ENCODE measurements at places on chromosomes 5 and 9.
A peak's percentile ranks its signal among the peaks of the same experiment; 100 is the strongest.

DNA sequence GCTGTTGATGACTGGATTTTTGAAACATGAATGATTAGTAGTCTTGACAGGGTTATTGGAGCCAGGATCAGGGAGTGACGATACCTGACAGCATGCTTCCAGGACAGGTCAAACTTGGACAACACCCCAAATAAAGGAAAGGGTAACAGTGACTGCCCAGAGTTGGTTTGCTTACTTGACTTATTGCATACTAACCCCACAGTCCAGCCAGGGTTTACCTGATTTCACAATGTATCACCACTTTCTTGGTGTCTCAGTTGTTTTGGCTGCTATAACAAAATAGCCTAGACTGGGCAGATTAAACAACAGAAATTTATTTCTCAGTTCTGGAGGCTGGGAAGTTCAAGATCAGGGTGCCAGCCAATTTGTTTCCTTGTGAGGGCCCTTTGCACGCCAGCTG, 301.0 kb upstream of the VLDLR start:
- DNase-seq: no peak

- DNase-seq: no peak
Observed at GRCh38 chr5:149202910-149203451, 61.7 kb downstream of the ABLIM3 start.

- DNase-seq: no peak
Observed at GRCh38 chr5:81427566-81427965, 33.6 kb upstream of the ACOT12 start.

- no peak for DNase-seq
Observed at GRCh38 chr9:93128715-93129224, 5.3 kb downstream of the NINJ1 start.

- no peak for DNase-seq
Observed at GRCh38 chr9:32395510-32396216, 11.2 kb downstream of the ACO1 start.

GRCh38 chr9:27426511-27427271, 97.4 kb upstream of the IFNK start:
- DNase-seq: no peak

DNA sequence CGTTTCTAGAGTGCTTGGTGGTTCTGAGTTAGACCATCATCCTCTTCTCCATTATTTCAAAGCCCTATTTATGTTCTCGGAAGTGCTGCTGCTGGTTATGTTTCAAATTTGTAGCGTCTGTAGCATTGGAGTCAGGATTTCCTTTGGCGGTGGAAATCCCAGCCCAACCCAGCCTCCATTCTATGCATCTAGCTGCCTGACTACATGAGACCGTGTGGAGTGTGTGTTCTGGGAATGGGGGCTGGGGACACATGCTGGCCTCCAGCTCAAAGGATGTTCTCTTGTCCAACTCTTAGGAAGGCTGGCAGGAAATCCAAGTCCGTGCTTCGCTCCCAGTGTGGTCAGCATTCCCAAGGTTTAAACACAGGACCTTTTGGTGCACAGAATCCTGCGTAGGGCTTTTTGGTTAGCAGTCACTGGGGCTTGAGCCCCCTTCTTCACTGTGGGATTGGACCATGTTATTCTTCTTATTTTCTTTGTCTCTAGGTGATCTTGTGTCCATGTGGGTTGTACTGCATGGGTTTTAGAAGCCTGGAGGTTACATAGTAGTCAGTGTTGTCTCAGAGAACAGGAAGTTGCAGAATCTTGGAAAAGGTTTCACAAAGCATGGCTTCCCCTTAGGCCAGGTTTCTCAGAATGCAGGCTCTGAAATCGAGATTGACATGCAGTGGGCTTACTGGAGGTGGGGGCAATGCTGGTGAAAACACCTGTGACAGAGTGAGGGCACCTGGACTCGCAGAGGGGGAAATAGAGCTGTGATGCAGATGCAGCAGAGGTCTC, 132.2 kb downstream of the ARHGAP26 start:
- DNase-seq: no peak

GRCh38 chr5:128537221-128537999, 635 bp downstream of the FBN2 start:
- no peak for DNase-seq

GRCh38 chr5:143435210-143435657, 31.7 kb upstream of the NR3C1 start:
- peak; percentile 69 for DNase-seq

DNA sequence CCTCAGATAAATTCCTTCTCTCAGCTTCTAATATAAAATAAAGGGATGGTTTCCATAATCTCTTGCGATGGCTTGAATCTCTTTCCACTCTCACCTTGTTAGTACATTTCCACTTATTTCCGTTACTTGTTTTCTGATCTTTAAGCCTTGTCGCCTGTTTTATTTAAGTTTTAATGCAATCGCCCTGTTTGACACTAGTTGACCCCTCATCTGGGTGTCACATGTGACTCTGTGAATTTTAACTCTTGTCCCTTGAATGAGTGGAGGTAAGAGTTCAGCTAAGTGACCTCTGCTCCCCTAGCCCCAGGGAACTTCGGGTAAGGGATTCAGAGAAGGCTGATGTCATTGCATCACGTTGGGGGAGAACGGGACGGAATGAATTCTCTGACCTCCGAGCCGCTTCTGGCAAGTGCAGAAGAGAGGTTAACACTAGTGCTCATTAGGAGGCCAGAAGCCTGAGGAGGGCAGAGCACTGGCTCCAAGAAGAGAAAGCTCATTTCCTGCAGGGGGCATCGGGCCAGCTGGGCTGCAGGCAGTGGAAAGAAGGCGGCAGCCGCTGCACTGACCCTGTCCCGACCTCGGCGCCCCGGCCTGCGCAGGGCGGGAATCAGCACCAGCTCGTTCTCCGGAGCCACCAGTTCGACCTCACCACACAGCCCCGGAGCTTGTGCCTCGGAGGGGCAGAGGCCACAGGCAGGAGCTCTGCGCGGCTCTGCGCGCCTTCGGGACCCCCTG, 569 bp downstream of the HINT2 start:
- DNase-seq: peak; percentile 64

DNA sequence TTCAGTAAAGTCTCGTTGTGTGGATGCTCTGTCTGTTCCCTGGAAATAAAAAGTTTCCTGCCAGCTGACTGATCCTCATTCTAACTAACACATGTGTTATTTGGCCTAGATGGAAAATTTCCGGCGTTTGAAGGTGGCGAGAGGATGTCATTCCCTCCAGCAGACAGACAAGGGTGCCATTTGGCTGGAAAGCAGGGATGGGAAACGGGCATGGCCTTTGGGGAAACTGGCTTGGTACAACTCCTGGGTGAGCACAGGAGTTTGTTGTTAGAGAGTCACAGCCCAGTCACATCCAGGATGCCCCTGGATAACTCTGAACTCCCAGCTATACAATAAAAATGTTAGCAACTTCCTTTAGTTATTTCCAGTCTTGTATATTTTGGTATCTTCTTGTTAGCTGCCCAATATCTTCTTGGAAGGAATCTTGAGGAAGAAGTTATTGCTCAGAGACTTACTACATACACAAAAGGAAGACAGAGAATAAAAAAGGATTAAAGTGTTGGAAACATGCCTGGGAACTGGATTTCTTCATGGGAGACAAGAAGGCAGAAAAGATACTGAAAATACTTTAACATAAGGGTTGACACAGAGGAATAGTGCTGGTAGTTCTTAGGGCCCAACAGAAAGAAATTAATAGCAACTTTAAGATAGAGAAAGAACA, 41.9 kb downstream of the TEK start:
- DNase-seq: no peak

DNA sequence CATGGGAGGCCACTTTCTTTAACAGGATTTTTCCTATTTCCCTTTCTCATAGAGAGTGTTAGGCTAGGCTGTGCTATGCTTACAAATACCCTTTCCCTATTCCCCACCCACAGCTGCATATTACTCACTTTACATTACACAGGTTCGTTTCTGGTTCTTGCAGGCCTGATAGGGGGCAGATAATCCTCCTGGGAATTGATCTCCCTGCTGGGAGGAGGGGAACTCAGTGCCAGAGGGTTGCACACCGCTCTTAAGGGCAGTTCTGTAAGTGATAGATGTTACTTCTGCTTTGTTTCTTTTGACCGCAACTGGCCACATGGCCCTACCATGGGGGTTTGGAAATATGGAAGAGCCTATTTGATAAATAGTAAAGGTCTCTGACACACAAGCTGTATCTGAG, 54.0 kb upstream of the NTRK2 start:
- DNase-seq: no peak

- DNase-seq: no peak
Observed at GRCh38 chr9:90861380-90861779, 59.8 kb downstream of the SYK start.

GRCh38 chr5:125059255-125060002, 313.0 kb upstream of the ZNF608 start:
- DNase-seq: no peak

DNA sequence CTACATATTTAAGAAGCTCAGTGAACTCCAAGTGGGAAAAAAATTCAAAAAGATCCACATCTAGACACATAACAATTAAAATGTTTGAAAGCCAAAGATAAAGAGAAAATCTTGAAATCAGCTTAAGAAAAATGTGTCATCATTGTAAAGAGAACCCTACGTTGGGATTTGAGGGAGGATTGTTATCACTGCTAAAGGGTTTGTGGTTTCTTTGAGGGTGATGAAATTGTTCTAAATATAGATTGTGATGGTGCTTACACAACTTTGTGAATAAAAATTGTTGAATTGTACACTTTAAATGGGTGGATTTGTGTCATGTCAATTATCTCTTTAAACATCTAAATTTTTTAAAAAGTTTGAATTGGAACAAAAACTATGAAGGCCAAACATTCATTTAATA, 92.2 kb upstream of the ADAMTS19 start:
- no peak for DNase-seq

Measured in activated CD4-positive, alpha-beta T cell treated with anti-CD3 and anti-CD28 coated beads, Interleukin-10, Interleukin-2, amounts not matched to agents 100 ng/mL and 50 ng/mL, durations not matched to agents 16 hours and 8 hours (primary cell).